B cell (primary cell): ENCODE measurements at places on chromosomes 5 and 9.

DNA sequence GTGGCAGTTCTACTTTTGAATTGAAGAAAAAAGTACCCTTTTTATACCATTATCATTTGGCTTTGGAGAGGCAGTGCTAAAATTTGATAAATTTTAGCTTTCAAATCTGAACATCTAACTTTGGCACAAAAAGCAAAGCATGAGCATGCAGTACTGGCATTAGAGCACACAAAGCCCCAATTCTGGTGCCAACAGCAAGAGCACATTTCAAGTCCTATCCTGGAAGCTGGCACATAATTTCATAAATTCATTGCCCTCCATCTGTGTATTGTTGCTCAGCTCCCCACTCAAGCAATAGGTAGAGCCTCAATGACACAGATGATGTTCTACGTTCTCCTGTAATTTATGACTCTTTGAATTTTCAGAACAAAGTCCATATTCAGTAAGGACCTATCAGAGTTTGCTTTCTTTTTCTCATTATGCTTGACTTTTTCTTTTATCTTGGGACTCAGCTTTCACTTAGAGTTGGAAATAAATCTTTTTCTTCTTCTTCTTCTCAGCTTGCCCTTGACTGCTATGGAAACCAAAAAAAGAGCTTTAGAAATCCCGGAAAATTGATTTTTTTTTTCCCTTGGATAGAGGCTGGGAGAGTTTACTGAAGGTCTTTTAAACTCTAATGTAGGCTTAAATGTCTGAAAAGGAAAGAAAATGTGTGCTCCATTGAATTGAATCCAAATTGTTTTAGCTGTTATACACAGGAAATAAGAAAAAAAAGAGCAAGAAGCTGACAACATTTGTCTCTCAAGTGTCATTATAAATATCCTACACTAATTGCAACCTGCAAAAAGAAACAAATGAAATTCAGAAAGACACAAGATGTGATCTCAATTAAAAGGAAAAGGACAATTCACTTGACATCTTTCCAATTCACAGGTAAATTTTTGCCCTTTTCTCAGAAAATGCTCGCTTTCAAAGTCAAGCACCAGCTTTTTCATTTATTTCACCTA is 380.8 kb upstream of the CDH18 start:
- H3K4me3 ChIP-seq, result no peak overlapping the region
- H3K27ac ChIP-seq, result no peak overlapping the region
- DNase-seq, result no peak
- H3K36me3 ChIP-seq, result no peaks in the 10 kb centered on the region
- no peaks in the 10 kb centered on the region for H3K27me3 ChIP-seq

GRCh38 chr9:8428389-8428788 is 628.8 kb upstream of the DMAC1 start:
- no peaks in the 10 kb centered on the region for H3K36me3 ChIP-seq
- no peaks in the 10 kb centered on the region for H3K4me1 ChIP-seq
- H3K27me3 ChIP-seq, result no peaks in the 10 kb centered on the region
- no peak overlapping the region for H3K4me3 ChIP-seq
- no peak for DNase-seq

DNA sequence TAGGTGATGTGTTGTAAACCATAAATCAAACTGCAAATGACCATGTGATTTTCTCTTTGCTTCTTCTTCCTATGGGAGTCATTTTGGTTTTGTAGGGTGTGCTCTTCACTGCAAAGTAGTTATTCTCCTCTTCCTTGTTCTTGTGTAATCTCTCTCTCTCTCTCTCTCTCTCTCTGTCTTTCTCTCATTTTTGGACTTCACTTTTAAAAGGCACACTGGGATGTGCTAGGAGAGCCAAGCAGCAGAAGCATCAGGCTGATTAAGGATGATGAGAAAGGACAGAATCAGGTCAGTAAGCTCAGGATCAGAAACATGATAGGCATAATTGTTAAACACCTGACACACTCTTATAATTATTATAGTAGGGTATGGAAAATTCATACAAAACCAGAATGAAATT is 505.3 kb upstream of the ZNF608 start:
- H3K27me3 ChIP-seq, result no peaks in the 10 kb centered on the region
- no peak overlapping the region for H3K4me3 ChIP-seq
- H3K36me3 ChIP-seq, result no peaks in the 10 kb centered on the region
- DNase-seq, result no peak

- H3K36me3 ChIP-seq, result no peaks in the 10 kb centered on the region
- no peak overlapping the region for H3K4me3 ChIP-seq
- H3K4me1 ChIP-seq, result no peaks in the 10 kb centered on the region
- H3K27ac ChIP-seq, result no peak overlapping the region
- DNase-seq, result no peak
Observed at GRCh38 chr5:91207248-91207647, 175.9 kb downstream of the ARRDC3 start.
